Activated CD8-positive, alpha-beta memory T cell treated with anti-CD3 and anti-CD28 coated beads, Interleukin-2, amount 50 U/mL, for 4 hours (primary cell): ENCODE measurements at places on chromosomes 3 and 15.

- DNase-seq, result no peak
Observed at GRCh38 chr15:77817434-77817833, 184.7 kb upstream of the LINGO1 start.

GRCh38 chr15:87954793-87955192 is 301.7 kb downstream of the NTRK3 start:
- no peak for DNase-seq

GRCh38 chr15:85142312-85142711 is 160.7 kb downstream of the PDE8A start:
- no peak for DNase-seq

- no peak for DNase-seq
Observed at GRCh38 chr3:135412475-135412874, 553.1 kb upstream of the PPP2R3A start.

DNA sequence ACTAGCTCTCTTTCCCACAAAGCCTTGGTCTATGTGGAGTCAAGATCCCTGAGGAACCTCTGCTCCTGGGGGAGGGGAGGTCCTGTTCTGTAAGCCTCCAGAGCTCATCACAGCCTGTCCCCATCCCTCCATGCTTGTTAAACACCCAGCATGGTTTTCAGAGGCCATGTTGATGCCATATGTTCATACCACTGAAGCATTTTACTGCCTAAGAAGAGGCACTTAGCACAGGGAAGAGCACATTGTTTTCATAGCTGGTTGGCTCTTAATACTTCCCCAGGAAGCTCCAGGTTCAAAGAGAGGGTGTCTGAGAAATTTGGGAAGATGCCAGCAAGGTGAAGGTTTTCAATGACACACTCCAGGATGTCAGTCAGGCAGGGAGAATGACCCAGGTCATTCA is 25.6 kb downstream of the CPNE4 start:
- no peak for DNase-seq

DNA sequence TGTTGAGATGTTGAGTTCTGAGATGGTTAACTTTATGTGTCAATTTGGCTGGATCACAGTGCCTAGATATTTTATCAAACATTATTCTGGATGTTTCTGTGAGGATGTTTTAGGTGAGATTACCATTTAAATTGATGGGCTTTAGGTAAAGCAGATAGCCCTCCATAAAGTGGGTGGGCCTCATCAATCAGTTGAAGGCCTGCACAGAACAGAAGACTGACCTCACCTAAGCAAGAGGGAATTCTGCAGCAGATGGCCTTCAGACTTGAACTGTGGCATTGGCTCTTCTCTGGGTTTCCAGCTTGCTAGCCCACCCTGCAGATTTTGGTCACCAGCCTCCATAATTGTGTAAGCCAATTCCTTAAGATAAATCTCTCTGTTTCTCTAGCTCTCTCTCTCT is 260.4 kb upstream of the VEPH1 start:
- DNase-seq, result no peak

DNA sequence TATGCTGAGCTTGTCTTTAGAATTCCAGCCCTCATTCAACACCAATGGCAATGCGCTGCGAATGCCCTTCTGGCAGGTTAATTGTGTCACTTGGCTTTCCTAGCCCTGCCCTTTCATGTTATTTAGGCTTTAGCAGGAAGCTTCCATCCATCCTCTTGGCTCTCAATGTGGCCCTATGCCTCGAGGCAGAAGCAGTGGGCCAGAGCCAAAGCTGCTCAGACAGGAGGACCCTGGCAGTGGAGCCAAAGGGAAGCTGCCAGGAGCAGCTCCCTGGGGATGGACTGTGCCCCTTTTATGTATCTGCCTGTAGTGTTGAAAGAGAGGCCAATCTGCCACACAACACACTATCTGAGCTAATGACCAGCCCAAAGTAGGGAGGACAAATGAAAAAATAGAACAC is 376.4 kb downstream of the CTNNB1 start:
- no peak for DNase-seq

DNA sequence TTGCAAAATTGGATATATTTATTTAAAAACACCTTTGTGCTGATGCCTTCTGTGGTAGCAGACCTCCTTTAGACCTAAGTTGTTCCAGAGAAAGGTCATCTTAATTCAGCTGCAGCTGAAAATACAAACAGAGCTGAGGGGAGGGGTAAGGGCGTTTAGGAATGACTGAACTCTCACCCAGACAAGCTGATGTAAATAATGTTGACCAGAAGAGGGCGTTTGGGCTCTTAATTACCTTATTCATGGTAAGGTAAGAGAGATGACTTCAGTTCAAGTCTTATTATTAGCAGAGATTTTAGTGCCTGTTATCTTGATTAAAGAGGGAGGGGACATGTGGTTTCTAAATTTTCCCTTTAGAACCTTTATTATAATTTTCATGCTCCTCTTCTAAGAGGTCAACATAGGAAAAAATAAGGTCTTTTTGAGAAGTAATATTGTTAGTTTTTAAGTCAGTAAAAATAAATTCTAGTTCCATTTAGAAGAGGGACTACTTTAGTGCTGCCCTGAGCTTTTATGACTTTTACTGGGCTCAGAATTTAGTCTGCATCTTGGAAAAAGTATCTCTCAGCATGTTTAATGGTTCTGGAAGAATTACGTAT is 46.3 kb downstream of the GPR171 start:
- DNase-seq, result no peak

- DNase-seq, result no peak
Observed at GRCh38 chr15:89976246-89976600, 24.9 kb upstream of the ZNF710 start.

- DNase-seq, result no peak
Observed at GRCh38 chr15:83911345-83911744, 257.4 kb downstream of the ADAMTSL3 start.

GRCh38 chr3:103963599-103963998 is 1403.1 kb upstream of the ALCAM start:
- no peak for DNase-seq

DNA sequence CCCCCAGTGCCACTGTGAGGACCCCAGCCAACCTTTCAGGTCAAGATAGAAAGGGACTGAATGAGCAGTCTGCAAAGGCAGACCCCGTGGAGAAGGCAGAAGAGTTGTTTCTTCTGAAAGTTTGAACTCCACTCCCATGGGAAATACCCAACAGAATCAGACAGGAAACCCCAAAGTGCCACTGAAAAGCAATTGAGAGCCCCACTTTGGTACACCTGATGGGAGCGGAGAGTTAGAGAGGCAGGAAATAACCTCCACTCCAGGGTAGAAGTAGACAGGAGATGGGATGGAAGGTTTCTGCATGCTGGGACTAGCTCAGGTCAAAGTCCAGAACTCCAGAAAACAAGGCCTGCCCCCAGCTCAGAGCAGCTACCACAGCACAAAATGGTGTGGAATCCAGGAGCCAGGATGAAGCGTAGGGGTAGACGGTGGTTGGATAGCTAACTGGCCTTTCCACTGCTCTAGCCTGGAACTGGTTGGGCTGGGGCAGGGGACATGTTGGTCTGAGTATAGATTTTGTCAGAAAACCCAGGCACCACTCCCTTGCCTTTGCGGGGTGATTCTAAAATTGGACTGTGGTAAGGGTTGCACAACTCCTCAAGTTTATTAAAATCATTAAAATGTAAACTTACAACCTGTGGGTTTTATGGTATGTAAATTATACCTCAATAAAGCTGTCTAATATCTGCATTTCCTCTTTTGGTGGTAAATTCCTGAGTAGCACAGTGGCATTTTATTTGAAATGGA is 1.9 kb upstream of the RAB43 start:
- DNase-seq, result no peak

DNA sequence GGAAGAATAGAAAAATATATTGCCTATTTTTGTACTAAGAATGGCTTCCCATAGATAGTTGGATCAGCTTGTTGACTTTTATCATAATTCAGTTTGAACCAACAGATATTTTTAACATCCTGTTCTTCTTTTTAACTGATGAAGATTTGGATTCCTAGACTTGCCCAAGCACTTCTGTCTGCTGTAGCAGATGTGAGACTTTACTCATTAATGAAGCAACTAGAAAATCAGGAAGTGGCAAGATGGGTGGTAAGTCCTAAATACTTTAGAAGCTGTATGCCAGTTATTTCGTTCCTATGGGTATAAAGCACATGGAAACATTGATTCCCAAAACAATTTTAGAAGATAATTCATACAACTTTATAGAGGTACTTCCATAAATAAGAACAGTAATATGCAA is 8.4 kb downstream of the PIGB start:
- DNase-seq, result no peak

DNA sequence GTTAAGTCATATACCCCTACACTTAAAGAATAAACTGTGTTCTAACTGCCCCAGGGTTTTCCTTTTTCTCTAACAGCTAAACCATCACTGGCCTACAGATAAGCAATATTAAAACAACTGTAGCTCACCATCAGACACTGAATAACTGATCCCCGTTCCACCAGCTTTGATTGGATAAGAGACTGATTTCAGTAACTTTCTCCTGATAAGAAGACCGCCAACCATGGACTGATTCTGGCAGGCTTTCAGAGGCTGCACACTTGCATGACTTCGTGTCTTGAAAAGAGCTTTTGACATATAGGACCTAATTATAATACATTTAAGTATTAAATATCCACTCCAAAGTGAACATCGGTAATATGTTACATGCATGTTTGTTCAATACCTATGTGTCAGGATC is 15.3 kb upstream of the CEP97 start:
- no peak for DNase-seq

DNA sequence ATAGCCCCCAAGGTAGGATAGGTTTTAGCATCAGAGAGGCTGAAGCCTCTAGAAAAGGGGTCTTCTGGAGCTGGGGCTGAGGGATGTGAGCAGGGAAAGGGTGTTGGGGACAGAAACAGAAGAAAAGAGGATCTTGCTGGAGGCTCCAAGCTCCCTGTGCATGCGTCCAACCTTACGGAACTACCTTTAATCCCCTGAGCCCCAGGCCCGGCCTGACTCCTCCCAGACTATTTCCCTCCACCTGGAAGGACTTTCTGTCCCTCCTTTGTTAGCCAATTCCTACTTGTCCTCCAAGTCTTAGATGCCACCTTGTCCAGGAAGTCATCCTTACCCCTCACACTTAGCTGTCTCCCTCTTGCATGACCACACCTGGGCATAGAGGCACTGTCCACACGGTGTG is 50.0 kb upstream of the VPS8 start:
- no peak for DNase-seq

GRCh38 chr3:173957646-173958045 is 560.1 kb downstream of the NLGN1 start:
- DNase-seq, result no peak

GRCh38 chr3:188270423-188270972 is 116.5 kb downstream of the LPP start:
- no peak for DNase-seq

- no peak for DNase-seq
Observed at GRCh38 chr3:156307704-156308103, 187.3 kb downstream of the KCNAB1 start.

DNA sequence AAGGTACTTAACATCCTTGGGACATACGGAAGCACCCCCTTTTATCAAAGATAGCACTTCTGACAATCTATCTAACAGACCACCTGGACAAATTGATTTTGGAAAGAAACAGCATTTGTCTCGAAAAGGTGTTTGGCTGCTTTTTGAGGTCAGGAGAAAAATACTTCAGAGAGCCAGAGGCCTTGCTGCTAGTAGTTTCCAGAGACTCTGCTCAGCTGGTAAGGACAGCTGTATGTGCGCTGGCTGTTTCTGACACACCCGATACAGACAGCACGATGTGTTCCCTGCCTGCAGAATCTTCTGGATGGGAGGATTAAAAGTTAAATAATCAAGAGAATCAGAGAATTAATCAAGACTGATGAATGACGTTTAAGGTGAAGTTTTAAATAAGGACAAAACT is 15.6 kb upstream of the GYG1 start:
- DNase-seq, result no peak

DNA sequence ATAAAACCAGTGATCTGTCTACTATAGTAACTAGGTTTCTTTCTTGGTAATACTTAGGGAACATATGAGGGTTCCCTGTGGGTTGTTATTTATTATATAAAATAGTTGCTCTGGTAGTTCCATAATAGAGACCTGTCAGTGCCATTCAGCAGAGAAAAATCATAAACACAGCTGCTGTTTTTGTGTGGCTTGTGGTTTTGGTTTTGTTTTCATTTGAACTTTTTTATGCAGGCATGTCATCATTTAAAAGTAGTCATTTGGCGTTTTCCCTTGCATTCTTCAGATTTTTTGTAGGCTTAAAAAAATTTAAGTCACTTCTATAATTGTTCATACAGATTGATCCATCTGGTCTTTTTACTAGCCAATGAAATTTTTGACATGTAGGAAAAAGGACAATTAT is 47.9 kb downstream of the PIK3CA start:
- DNase-seq, result no peak

DNA sequence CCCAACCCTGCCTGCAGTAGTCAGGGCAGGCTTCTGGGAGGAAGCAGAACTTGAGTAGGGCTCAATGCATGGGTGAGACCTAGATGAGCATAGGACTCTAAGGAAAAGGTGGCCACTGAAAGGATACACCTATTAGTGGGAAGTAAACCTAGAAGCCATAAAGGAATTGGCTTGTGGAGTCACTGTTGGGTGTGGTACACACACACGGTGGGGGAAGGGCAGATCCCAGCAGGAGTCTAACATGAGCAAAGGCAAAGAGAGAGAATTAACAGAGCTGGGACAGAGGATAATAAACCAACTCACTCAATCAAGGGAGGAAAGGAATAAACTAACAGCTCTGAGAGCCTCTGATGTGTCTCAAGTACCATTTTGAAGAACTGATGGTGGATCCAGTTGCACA is 23.1 kb downstream of the DAPK2 start:
- no peak for DNase-seq

DNA sequence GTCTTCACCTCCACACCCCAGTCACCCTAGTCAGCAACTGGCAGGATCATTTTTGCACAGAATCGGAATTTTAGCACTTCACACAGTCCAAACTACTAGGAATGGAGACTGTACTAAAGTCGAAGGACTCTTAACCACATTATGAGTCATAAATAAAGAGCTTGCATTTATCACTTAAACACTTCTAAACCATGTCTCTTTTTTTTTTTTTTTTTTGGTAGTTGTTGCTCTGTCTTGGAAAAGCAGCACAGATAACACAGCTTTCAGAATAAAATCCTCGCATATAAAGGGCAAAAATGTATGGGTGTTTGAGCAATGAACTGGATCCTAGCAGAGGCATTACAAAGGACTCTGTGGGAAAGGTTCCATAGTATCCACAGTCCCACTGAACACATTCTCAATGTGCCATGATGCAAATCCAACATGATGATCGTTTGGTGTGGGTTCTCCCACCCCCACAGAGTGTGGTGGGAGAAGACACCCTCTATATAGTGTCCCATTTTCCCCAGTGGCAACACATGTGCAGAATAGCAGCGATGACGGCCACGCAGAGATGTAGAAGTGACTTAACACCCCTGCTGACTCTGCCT is 47.1 kb downstream of the FOXP1 start:
- DNase-seq, result no peak
